ENCODE measurements at places on chromosomes 2 and 18.
A peak's percentile ranks its signal among the peaks of the same experiment; 100 is the strongest.

- no peak for DNase-seq
Observed at GRCh38 chr2:128642821-128643220, 324.2 kb upstream of the HS6ST1 start.

GRCh38 chr2:113190871-113191270 lies 17.1 kb downstream of the PSD4 start:
- DNase-seq: no peak

- DNase-seq: no peak
Observed at GRCh38 chr18:34990597-34990996, 50.6 kb upstream of the MAPRE2 start.

DNA sequence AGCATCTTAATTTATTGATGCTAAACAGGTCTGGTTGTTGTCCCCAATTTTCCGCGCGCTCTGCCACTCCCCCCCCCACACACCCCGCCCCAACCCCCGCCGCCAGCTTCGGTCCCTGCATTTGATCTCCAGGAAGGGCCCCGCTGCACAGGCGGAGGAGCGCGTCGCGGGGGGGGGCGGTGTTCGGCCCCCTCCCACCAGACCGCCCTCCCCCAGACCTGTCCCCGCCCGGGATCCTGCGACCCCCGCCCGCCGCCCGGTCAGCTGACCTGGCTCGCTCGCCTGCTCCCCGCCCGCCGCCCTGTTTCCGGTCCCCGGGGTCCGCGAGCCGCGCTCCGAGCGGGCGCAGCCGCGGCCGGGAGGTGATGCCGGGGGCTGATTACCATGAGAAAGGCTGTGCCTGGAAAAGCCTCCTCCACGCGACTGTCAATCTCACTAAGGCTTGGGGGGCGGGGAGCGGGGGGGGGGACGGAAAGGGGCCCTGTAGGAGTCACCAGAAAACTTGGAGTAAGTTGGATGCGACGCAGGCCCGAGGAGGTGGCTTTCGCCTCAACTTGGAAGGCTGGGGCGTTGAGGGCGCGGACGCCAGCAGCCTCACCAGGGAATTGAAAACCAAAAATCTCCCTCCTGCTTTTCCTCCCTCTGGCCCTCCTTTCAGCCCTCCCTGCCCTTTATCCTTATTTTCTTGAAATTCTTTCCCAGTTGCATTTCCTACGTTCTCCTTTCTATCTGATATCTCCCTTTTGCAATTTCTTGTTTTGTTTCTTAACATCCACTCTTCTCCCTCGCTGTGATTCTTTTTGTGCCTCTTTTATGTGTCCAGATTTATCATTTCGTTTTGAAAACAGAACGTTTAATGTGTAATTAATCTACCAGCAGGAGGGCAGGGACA lies 4.4 kb upstream of the ZEB2 start:
- no peak for DNase-seq

DNA sequence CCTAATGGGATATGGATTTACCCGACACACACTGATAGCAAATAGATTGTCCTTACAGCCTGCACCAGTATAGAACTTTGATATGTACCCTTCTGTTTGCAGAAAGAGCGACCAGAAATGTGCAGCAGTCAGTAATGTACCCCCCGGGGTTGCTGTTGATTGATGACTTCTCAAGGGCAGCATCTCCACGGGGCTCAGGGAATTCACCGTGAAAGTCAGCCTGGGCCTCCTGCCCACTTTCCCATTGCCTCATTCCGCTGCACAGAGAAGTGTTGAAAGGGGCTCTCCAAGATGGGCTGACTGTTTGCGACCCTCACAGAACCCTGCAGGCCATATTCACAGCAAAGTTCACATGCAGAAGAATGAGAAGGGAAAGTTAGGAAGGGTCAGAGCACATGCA lies 241.3 kb downstream of the PRKCE start:
- DNase-seq: no peak

DNA sequence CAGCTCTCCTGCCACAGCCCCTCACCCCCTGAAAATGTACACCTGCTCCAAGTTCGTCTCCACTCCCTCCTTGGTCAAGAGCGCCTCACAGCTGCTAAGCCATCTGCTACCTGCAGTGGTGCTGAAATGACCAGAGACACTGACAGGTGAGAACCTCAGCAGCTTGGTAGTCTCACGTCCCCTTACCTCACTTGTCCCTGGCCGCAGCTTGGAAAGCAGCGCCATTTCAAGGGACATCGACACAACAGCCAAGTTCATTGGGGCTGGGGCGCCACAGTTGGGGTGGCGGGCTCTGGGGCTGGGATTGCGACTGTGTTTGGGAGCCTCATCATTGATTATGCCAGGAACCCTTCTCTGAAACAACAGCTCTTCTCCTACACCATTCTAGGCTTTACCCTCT lies 47.5 kb downstream of the ANKRD44 start:
- DNase-seq: no peak

GRCh38 chr2:55618275-55619055 lies 1.0 kb upstream of the PPP4R3B start:
- peak; percentile 29 for DNase-seq

DNA sequence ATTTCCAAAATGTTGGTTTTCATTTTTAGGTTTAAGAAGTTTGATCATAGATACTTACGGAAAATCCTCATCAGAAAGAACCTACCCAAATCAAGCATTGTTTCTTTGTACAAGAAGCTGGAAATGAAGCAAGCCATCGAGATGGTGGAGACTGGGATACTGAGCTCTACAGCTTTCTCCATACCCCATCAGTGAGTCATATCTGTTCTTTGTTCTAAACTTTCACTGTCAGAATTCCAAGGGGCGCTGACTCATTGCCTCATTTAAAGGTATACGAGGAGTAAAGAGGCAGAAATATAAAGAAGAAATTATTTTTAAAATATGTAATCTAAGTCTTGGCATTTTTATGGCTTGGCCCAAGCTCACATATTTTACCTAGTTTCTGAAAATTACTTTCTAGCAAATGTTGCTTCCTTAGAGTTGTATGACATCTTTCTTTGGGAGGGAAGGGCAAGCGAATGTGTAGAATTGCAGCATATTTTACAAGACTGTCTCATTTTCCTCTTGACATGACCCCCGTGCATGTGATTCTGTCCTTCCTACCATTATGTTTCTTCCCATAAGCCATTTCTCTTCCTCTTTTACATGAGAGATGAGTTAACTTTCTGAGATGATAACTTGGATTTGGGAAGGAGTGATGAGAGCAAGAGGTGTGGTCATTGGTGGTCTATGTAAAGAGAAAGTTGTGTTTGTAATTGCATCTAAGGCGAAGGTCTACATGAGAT lies 41.2 kb downstream of the SLC9A4 start:
- no peak for DNase-seq

DNA sequence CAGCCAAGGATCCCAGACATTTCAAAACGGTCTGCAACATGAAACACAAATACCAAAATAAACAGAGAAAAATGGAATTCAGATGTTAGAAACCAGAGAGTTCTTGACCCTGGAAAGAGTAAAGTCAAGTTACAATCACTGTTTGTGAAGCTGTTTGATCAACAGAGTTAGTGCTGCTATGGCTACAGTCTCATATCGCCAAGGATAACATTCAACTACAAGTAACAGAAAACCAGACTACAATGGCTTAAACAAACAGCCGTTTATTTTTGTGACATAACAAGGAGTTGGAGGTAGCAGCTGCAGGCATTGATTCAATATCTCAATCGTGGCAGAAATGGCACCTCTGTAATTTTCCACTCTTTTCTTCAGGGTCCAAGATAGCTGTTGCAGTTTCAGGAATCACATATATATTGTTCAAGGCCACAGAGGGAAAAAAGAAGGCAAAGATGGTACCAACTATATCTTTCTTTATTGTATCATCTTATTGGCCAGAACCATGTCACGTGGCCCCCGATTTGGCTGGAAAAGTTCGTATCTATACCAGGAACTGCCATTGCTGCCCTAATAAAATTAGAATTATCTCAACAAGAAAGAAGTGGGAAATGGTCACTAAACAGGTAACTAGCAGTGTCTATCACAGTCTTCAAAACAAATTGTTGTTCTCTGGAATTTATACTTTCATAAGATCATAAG lies 17.7 kb upstream of the HNRNPLL start:
- DNase-seq: peak; percentile 85

DNA sequence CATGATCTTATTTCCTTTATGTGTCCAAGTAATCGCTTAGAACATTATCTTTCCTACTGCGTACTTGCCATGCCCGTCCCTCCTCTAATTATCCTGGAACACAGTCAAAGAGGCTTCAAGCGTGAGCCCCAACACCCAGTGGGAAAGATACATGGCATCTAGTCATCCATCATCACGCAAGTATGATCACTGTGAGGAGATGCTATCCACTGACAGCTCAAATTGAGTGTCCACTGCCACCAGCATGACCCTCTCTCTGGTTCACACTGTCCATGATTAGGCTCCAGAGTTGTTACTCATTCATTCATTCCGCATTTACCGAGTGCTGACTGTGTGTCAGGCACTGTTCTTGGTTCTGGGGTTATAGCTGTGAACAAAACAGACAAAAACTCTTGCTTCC lies 124.6 kb downstream of the COPS8 start:
- no peak for DNase-seq

GRCh38 chr18:45357686-45358470 lies 257.4 kb upstream of the SLC14A2 start:
- DNase-seq: peak; percentile 47

DNA sequence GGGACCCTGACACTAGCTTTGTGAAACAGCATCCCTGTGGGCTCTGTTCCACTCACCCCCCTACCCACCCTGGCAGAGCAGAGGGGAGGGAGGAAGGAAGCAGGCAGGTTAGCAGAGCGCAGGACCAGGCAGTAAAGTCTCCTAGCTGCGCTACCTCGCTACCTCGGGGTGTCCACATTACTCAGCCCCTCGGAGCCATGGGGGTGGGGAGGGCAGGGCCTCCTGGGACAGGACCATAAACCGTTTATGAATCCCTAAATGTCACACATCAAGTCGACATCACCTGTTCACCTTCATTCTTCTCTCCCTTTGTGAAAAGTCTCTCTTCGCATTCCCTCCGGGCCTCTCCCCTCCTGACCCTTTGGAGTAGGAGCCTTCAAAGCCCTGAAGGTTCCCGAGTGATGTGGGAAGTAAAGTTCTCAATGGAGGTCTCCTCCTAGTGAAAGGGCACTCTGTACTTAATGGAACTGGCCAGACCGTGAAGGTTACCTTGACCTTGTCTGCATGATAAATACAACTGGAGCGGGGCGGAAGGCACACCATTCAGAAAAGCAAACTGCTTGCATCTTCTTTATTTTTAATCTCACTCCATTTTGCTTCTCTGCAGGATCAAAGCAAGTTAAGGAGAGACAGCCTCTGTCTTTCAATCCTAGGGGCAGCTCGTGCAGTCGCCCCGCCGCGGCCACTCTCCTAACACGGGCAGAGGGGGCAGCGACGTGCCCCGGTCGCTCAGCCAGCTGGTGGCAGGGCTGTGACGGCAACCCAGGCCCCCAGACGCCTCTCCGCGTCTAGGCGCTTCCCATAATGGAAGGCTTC lies 23.7 kb upstream of the SMAD7 start:
- DNase-seq: no peak

DNA sequence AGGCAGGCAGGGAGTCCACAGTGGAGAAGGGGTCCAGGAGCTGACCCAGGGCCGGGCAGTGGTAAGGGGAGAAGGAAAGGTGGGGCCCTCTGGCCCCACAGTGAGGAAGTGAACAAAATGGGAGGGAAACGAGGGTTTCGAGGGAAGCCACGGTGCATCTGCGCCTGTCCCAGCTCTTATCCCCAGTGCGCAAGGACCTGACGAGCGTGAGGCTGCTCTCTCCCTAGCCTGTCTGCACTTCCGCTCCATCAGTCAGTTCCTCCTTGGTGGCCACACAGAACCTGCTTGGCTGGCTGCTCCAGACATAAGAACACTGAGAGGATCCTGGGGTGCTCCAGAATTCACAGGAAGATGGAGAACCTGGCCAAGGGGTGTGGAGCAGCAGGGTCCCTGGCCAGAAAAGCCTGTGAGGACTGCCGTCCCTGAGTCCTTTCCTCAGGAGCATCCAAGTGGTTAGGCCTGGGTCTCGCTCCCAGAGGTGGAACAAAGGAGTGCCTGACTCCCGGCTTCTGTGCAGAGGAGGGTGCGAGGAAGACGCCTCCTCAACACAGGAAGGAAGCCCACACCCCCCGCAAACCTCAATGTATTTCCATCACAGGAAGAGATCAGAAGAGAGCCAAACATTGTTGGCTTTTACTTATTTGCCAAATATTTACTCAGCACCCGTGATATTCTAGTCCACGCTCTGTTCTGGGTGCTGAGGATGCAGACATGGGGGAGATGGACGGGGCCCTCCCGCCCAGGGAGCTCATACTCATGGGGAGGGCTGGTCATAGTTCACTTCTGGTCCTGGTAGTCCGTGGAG lies 43.7 kb upstream of the SEMA4C start:
- no peak for DNase-seq

- DNase-seq: no peak
Observed at GRCh38 chr2:67997903-67998302, 64.9 kb downstream of the C1D start.

DNA sequence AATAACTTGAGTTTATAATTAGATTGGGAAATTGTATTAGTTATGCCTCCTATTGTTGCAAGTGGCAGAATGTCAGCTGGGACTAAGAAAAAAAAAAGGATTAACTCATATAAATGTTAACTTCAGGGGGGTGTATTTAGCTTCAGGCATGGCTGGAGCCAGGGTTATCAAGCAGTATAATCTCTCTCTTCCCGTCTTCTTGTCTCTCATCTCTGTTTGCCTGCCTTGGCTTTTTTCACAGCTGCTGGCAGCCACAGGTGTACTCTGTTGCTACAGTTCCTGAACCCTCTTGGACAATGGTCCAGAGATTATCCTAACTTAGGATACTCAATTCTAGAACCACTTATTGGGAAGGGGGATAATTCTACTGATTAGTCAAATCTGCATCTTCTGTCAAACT lies 370.7 kb upstream of the MEX3C start:
- no peak for DNase-seq

GRCh38 chr2:133561045-133561852 lies 7.0 kb downstream of the NCKAP5 start:
- peak; percentile 8 for DNase-seq

DNA sequence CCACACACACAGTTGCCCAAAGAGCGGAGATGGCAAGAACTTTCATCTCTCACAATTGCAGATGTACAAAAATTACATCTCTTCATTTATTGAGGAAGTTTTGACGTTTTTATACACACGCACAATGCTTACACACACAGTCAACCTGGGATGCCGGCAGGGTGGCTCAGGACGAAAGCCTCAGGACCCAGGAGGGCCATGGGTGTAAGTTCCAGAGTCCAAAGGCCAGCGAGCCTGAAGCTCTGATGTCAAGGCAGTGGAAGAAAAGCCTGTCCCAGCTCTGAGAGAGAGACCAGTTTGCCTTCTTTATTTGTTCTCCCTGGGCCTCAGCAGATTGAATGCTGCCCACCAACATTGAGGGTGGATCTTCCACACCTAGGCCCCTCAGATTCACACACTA lies 10.1 kb downstream of the AMER3 start:
- no peak for DNase-seq

DNA sequence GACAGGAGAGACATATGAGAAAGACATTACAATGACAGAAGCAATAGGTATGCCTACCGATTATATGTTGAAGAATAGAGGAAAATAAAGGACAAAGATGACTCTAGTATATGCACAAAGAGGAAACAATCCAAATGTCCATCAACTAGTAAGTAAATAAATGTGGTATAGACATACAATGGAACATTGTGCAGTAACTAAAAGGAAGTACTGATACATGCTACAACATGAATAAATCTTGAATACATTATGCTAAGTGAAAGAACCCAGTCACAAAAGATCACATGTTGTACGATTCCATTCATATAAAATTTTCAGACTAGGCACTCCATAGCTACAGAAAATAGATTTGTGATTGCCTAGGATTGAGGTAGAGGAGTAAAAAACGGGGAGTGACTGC lies 28.5 kb upstream of the PGAP1 start:
- peak; percentile 67 for DNase-seq
